ENCODE measurements at places on chromosomes 11 and 22. TPM values are rescaled to one million over a fixed set of nuclear protein-coding genes. Genes with fewer than 3 reads are reported as not detected.
A peak's percentile ranks its signal among the peaks of the same experiment; 100 is the strongest.

DNA sequence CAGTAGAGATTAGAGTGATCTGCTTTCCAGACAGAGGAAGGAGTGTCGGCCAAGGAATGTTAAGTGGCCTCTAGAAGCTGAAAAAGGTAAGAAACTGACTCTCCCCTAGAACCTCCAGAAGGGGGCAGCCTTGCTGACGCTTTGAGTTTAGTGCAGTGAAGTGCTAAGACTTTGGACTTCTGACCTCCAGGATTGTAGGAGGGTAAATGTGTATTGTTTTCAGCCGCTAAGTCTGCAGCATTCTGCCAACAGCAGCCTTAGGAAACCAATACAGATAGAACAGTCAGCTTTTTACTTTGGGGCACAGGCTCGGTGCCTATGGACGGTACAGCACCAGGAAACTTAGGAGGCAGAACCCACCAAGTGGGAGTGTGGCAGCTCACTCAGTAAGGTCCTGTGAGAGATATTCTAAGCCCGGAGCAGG is 3.6 kb upstream of the TBC1D22A start:
- H3K4me1 ChIP-seq = peaks cover 24% of the 10 kb centered on the region
- DNase-seq = no peak
- no peak overlapping the region for H3K4me3 ChIP-seq
- no peaks in the 10 kb centered on the region for H3K36me3 ChIP-seq
- H3K27ac ChIP-seq = no peak overlapping the region

The ISX gene
- total RNA-seq = not detected

DNA sequence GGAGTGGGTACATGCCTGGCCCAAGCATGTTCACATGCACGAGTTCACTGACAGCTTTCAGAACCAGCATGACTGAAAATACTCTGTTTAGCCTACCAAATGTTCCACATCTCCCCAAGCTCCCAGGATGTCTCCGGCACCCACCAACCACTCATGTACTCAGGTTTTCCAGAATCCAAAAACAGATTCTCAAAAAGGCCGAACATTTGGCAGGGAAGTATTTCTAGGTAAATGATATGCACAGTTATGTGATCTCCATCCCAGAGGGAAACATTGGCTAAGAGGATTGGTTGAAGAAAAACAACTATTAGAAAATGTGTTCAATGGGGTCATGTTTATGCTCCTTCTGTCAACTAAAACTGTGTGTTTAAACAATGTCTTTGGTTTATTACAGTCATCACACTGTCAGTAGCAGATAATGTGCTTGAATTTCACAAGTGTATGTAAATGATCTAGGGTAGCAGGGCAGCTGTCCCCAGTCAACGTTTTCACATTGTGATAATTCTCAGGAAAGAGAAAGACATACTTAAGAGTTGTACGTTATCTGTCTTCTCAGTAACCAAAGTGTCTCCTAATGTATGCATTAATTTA is 52.3 kb downstream of the BARX2 start:
- no peaks in the 10 kb centered on the region for H3K36me3 ChIP-seq
- H3K4me3 ChIP-seq = no peak overlapping the region
- no peaks in the 10 kb centered on the region for H3K4me1 ChIP-seq
- no peaks in the 10 kb centered on the region for H3K27me3 ChIP-seq
- no peak overlapping the region for H3K27ac ChIP-seq
- DNase-seq = no peak

GRCh38 chr11:79332017-79332416 is 108.8 kb downstream of the TENM4 start:
- H3K4me3 ChIP-seq = no peak overlapping the region
- no peaks in the 10 kb centered on the region for H3K4me1 ChIP-seq
- no peak for DNase-seq

DNA sequence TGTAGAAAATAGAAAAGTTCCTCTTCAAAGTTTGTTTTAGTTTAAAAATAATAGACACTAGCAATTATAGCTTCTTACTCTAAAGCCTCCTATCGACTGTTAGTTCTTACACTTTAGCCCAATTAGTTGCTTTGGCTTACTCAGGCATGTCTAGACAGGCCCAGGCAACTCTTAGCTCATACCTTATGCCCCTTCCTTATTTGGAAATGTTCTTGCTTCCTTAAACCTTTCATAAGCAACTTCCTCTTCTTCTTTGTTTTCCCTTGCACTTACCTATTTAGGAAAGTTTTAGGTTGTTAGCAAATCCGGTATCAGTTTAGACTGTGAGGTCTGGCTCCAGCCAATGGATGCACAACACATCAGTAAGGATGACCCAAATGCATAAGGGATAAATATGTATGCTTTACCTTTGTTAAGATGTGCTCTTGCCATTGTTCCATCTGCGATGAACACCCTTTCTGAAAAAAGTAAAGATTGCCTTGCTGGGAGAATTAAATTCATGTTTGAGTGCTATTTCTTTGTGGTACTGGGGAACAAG is 1277.5 kb upstream of the CNTN5 start:
- no peaks in the 10 kb centered on the region for H3K4me1 ChIP-seq
- H3K36me3 ChIP-seq = no peaks in the 10 kb centered on the region
- DNase-seq = no peak
- H3K4me3 ChIP-seq = no peak overlapping the region
- no peaks in the 10 kb centered on the region for H3K27me3 ChIP-seq
- no peak overlapping the region for H3K27ac ChIP-seq

GRCh38 chr11:125327518-125328224 is 163.1 kb downstream of the PKNOX2 start:
- no peaks in the 10 kb centered on the region for H3K4me1 ChIP-seq
- H3K27me3 ChIP-seq = no peaks in the 10 kb centered on the region
- no peaks in the 10 kb centered on the region for H3K36me3 ChIP-seq
- no peak overlapping the region for H3K4me3 ChIP-seq

DNA sequence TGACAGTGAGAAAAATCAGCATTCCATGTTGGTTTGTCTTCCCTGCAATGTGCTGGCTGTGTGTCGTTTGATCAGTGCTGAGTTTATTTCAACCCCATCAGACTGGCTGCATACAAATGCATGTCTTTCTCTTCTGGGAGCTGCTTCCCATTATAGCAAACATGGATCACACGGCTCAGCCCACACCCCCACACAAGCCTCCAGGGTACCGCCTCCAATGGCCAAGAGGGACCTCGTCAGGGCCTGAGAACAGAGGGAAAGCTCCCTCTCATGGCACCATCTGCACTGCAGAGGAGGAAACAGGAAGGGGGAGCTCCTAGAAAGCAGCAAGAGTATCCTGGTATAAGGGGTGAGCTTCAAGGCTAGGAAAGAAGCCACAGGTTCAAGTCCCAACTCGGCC is 214.2 kb downstream of the LARGE1 start:
- no peaks in the 10 kb centered on the region for H3K4me1 ChIP-seq
- H3K27me3 ChIP-seq = no peaks in the 10 kb centered on the region
- no peak overlapping the region for H3K27ac ChIP-seq
- no peak for DNase-seq
- H3K36me3 ChIP-seq = no peaks in the 10 kb centered on the region

The CALCA gene
- not detected for total RNA-seq

GRCh38 chr11:128389461-128389976 is 197.8 kb downstream of the ETS1 start:
- H3K4me3 ChIP-seq = no peak overlapping the region
- H3K27me3 ChIP-seq = no peaks in the 10 kb centered on the region
- H3K4me1 ChIP-seq = no peaks in the 10 kb centered on the region

The NCR3LG1 gene
- 1.6 TPM for total RNA-seq

- peak; percentile 67 for DNase-seq
- no peak overlapping the region for H3K4me3 ChIP-seq
- no peaks in the 10 kb centered on the region for H3K4me1 ChIP-seq
- no peaks in the 10 kb centered on the region for H3K27me3 ChIP-seq
- no peak overlapping the region for H3K27ac ChIP-seq
Measured at GRCh38 chr11:64729851-64730382, 6.9 kb upstream of the NRXN2 start.

Measured in pancreas (tissue), 10 donors.